Left lung (tissue), 14 donors: ENCODE measurements at places on chromosomes 3 and 15. TPM values are rescaled to one million over a fixed set of nuclear protein-coding genes. Genes with fewer than 3 reads are reported as not detected.

DNA sequence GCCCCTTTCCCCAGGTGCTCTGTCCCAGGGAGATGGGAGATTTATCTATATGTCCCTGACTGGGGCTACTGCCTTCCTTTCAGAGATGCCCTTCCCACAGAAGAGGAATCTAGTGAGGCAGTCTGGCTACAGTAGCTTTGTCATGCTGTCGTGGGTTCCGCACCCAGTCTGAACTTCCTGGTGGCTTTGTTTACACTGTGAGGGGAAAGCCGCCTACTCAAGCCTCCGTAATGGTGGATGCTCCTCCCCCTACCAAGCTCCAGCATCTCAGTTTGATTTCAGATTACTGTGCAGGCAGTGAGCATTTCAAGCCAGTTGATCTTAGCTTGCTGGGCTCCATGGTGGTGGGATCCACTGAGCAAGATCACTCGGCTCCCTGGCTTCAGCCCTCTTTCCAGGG lies 35.4 kb upstream of the SLC7A14 start:
- H3K27ac ChIP-seq: no peak overlapping the region
- no peak overlapping the region for H3K4me3 ChIP-seq
- no peak for DNase-seq
- H3K4me1 ChIP-seq: no peaks in the 10 kb centered on the region
- no peaks in the 10 kb centered on the region for H3K36me3 ChIP-seq

DNA sequence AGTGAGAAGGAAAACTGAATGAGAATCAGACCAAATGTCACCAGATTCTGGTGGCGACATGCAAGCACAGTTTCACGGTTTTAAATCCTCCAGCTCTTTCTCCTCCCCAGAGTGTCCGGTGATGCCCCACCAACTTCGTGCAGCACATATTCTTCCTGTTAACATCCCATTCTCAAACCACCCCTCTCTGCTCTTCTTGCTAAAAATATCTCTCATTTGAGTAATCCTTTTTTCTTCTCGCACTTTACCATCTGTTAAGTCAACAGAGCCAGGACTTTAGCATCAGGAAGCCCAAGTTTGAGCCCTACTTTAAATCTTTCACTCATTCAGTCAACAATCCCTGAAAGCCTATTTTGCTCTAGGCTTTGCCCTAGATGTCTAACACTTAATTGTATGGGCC lies 68.2 kb upstream of the VGLL4 start:
- H3K36me3 ChIP-seq: no peaks in the 10 kb centered on the region
- no peaks in the 10 kb centered on the region for H3K27me3 ChIP-seq
- no peak for DNase-seq
- no peak overlapping the region for H3K4me3 ChIP-seq
- H3K4me1 ChIP-seq: no peaks in the 10 kb centered on the region
- H3K27ac ChIP-seq: no peak overlapping the region

GRCh38 chr3:39505866-39506742 lies 38.6 kb downstream of the MOBP start:
- H3K4me1 ChIP-seq: no peaks in the 10 kb centered on the region
- H3K27ac ChIP-seq: no peak overlapping the region
- H3K36me3 ChIP-seq: no peaks in the 10 kb centered on the region

GRCh38 chr15:68644996-68645395 lies 66.2 kb downstream of the CORO2B start:
- no peak overlapping the region for H3K27ac ChIP-seq
- no peaks in the 10 kb centered on the region for H3K36me3 ChIP-seq
- no peak overlapping the region for H3K4me3 ChIP-seq

- peaks cover 3% of the 10 kb centered on the region for H3K4me1 ChIP-seq
- DNase-seq: no peak
- no peaks in the 10 kb centered on the region for H3K36me3 ChIP-seq
- no peak overlapping the region for H3K4me3 ChIP-seq
- no peaks in the 10 kb centered on the region for H3K27me3 ChIP-seq
Measured at GRCh38 chr15:60651101-60651500, 172.2 kb upstream of the ICE2 start.

DNA sequence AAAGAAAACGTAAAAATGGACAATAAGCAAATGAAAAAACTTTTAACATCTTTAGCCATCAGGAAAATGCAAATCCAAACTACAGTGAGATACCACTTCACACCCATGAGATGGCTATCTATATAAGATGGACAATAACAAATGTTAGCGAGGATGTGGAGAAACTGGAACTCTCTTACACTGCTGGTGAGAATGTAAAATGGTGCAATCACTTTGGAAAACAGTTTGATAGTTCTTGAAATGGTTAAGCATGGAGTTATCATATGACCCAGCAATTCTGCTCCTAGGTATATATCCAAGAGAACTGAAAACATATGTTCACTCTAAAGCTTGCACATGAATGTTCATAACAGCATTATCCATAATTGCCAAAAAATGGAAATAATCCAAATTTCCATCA lies 21.3 kb upstream of the TEX9 start:
- no peaks in the 10 kb centered on the region for H3K36me3 ChIP-seq
- no peak overlapping the region for H3K27ac ChIP-seq
- no peaks in the 10 kb centered on the region for H3K27me3 ChIP-seq
- no peaks in the 10 kb centered on the region for H3K4me1 ChIP-seq
- DNase-seq: no peak

GRCh38 chr3:31105438-31106077 lies 211.1 kb upstream of the GADL1 start:
- no peak for DNase-seq
- no peak overlapping the region for H3K27ac ChIP-seq
- no peaks in the 10 kb centered on the region for H3K27me3 ChIP-seq
- H3K36me3 ChIP-seq: no peaks in the 10 kb centered on the region
- H3K4me1 ChIP-seq: no peaks in the 10 kb centered on the region

GRCh38 chr3:184481984-184482671 lies 79.5 kb upstream of the EPHB3 start:
- no peak for DNase-seq
- no peak overlapping the region for H3K27ac ChIP-seq
- no peaks in the 10 kb centered on the region for H3K4me1 ChIP-seq
- peaks cover 4% of the 10 kb centered on the region for H3K27me3 ChIP-seq

C2CD4A gene
- 0.79 TPM for total RNA-seq

CSPG4 gene
- 22.5 TPM for total RNA-seq

CRABP1 gene
- not detected for total RNA-seq

CAND2 gene
- total RNA-seq: 7.8 TPM

EHHADH gene
- 13.5 TPM for total RNA-seq

SPINK8 gene
- not detected for total RNA-seq
